ENCODE measurements at places on chromosomes 11 and 22. TPM values are rescaled to one million over a fixed set of nuclear protein-coding genes. Genes with fewer than 3 reads are reported as not detected.

DNA sequence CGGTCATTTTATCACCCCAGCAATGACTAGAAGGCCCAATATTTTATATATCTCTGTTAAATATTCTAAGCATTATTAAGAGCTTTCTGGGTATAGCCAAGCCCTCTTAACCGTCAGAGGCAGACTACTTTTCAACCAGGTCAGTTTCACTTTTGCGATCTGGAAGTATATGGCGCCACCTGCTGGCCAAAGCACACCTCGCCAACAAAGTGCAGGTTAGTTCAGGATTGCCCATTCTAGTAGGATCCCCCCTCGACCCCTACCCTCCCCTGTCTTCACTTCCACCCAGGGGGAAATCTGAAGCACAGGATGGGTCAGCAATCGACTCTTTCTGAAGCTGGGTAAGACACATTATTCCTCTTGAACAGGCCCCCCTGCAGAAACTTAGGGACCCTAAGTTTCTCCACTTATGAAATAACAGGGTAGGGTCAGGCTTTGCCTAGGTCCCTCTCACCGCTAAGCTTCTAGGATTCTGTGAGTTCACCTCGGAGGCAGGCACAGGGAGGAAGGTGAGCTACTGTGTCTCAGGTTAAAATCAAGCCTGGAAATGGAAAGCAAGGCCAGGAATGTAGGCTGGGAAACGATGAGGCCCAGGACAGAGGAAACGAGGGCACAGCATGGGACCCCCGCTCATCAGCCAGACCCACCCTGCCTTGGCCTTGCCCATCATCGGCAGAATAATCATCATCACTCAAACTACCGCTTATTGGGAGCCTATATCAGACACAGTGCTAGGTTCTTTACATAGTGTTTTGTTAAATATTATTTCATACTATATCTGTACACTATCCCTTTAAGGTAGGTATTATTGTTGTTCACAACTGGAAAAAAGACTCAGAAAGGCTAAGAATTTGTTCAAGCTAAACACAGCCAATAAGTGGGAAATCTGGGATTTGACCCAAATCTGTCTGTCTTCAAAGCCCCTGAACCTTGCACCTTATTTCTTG, 35.6 kb downstream of the KCNJ1 start:
- DNase-seq = peak; percentile 87

- DNase-seq = no peak
Measured at GRCh38 chr22:36455571-36456463, 25.6 kb downstream of the TXN2 start.

DNA sequence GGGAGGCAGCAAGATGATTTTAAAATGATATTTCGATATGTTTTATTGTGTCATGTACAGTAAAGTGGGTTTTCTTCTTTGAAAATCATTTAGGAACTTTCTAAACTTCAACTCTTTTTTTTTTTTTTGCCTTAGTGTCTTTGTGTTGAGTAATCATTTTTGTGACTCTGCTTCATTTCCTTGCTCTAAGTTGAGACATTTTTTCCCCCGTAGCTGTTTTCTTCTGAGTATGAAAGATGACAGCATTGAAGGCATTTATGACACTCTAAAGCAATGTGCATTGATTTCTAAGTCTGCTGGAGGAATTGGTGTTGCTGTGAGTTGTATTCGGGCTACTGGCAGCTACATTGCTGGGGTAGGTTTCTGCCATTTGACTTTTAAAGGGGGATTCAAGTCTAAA, 23.5 kb downstream of the RRM1 start:
- DNase-seq = no peak

GRCh38 chr11:128530118-128531074, 57.0 kb downstream of the ETS1 start:
- peak; percentile 89 for DNase-seq

- DNase-seq = no peak
Measured at GRCh38 chr11:127193950-127194349, 193.4 kb upstream of the KIRREL3 start.

TMX2 gene
- 43.4 TPM for total RNA-seq

BAIAP2L2 gene
- 0.28 TPM for total RNA-seq

OLFML1 gene
- total RNA-seq = 7.1 TPM

MRGPRF gene
- 118 TPM for total RNA-seq

RAB3IL1 gene
- total RNA-seq = 18.0 TPM

TMEM191B gene
- 0.36 TPM for total RNA-seq
